ENCODE measurements at places on chromosomes 7 and 10.

DNA sequence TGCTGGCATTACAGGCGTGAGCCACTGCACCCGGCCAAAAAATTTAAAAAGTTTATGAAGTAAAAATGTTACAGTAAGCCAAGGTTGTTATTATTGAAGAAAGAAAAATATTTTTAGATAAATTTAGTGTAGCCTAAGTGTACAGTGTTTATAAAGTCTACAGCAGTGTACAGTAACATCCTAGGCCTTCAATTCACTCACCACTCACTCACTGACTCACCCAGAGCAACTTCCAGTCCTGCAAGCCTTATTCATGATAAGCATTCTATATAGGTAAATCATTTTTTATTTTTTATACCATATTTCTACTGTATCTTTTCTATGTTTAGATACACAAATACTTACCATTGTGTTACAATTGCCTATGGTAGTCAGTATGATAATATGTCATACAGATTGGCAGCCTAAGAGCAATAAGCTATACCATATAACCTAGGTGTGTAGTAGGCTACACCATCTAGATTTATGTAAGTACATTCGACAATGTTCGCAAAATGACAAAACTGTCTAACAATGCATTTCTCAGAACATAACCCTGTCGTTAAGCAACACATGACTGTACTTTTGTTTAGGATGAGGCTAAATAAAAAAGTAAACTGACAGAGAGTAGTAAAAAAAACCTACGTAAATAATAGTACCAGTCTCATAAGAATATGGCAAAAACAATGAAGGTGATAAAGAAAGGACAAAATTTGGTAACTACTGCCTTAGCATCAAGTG, 77.8 kb upstream of the FAM133B start:
- no peak for DNase-seq

- peak; percentile 59 for DNase-seq
Observed at GRCh38 chr10:71213127-71213621, 804 bp downstream of the UNC5B start.

- no peak for DNase-seq
Observed at GRCh38 chr10:102020938-102021337, 35.0 kb downstream of the ARMH3 start.

GRCh38 chr7:141115965-141116364, 42.1 kb downstream of the TMEM178B start:
- no peak for DNase-seq

- peak; percentile 67 for DNase-seq
Observed at GRCh38 chr7:116582806-116583444, 58.1 kb downstream of the CAV1 start.

- DNase-seq, result peak; percentile 23
Observed at GRCh38 chr10:73099141-73099540, 2.5 kb upstream of the P4HA1 start.

- no peak for DNase-seq
Observed at GRCh38 chr10:121988361-121989324, at the start of gene TACC2. Gene TACC2, plus strand, starts transcription at chr10:121989163. Its CDS starts 32,819 bp downstream, at chr10:122021982.
